ENCODE measurements at places on chromosomes 11 and 22.

DNA sequence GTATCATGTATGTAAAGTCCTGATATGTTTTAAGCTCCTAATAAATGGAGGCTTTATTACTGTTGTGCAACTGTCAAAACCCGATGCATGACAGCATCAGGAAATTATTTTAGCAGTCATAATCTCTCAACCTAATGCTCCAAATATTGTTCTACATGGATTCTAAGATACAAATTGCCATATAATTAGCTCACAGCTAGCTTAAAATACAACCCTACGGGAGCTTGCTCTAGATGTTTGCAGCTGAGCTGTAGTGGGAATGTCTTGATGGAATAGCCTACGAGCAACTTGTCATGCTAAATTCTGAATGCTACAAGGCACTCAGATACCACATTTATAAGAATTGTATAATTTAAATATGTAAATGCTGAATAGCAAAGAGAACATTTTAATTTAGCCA lies 109.8 kb downstream of the STK33 start:
- DNase-seq: no peak

GRCh38 chr11:124285610-124286344 lies 28.0 kb downstream of the OR8D1 start:
- no peak for DNase-seq

DNA sequence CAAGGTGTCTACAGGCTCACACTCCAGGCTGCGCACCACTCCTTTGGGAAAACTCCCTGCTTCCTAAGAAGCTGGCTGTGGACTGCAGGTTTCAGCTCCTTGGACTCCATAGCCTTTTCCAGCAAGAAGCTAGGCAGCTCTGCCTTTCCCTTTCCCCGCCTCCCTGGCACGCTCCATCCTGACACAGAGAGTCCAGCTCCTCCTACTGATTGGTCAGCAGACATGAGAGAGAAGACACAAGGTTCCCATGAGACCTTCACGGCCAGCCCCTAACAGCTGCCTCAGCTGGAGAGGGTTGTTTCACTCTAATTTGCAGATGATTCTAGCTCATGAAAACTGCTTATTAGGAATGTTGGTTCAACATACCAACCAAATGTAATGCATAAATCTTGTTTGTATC lies 27.6 kb downstream of the TENM4 start:
- DNase-seq: peak; percentile 96

GRCh38 chr11:61362542-61362875 lies 335 bp downstream of the TMEM138 start:
- no peak for DNase-seq

DNA sequence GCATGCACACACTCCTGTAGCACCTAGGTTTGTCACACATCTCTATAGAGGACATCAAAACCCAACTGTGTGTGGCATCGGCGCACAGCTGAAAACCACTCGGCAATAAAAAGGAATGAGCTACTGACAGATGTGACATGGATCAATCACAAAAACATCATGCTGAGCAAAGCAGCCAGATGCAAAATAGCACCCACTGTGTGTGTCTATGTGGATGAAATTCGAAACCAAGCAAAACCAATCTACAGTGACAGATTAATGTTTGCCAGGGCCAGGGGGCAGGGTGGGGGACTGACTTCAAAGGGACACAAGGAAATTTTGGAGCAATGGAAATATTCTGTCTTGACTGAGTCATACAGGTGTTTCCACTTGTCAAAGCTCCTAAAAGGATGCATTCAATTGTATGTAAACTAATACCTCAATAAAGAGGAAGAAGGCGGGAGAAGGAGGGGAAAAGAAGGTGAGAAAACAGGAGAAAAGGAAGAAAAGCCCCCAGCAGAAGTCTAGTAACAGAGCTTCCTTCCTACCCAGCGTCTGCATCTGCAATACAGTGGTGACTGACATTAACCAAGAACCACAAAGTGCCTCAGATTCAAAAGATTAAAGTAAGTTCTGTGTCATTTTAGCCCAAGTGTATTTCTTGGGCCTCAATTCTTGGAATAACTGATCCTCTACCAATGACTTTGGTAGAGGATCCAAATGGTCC lies 49.8 kb downstream of the PACSIN2 start:
- no peak for DNase-seq

GRCh38 chr22:46192210-46192993 lies 42.1 kb downstream of the PPARA start:
- DNase-seq: no peak

DNA sequence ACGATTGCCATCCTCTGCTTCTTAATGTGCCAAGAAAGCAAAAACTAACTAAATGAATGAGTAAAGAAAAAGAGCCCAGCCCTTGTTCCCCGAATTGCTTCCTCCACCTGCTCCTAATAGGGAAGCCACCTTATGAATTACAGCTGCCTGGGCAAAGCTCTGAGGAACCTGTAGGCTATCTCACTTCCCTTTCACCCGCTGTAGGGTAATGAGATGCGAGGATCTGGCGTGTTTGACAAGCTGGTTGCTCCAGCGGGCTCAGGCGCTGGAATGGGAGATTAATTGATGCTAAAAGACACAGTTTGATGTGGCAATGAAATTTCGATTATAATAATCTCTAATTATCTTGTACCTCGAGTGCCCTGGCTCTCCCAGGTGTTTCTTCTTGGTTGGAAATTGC lies 256.4 kb downstream of the NTM start:
- no peak for DNase-seq

GRCh38 chr11:116579031-116579653 lies 193.6 kb downstream of the BUD13 start:
- peak; percentile 45 for DNase-seq

- DNase-seq: no peak
Measured at GRCh38 chr22:24232124-24232523, 12.8 kb downstream of the GGT5 start.

DNA sequence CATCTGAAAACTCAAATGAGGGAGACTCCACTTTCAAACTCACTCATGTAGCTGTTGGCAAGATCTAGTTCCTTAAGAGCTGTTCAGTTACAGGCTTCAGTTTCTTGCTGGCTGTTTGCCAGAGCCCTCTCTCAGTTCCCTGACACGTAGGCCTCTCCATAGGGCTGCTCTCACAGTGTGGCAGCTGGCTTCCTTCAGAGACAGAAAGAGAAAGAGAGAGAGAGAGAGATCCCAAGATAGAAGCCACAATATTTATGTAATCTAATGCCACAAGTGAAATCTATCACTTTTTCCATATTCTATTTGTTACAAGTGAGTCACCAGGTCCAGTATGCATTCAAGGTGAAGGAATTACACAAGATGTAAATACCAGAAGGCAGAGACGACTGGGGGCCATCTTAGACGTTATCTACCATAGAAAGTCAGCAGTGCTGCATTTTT lies 168.8 kb downstream of the RCN1 start:
- DNase-seq: peak; percentile 27

DNA sequence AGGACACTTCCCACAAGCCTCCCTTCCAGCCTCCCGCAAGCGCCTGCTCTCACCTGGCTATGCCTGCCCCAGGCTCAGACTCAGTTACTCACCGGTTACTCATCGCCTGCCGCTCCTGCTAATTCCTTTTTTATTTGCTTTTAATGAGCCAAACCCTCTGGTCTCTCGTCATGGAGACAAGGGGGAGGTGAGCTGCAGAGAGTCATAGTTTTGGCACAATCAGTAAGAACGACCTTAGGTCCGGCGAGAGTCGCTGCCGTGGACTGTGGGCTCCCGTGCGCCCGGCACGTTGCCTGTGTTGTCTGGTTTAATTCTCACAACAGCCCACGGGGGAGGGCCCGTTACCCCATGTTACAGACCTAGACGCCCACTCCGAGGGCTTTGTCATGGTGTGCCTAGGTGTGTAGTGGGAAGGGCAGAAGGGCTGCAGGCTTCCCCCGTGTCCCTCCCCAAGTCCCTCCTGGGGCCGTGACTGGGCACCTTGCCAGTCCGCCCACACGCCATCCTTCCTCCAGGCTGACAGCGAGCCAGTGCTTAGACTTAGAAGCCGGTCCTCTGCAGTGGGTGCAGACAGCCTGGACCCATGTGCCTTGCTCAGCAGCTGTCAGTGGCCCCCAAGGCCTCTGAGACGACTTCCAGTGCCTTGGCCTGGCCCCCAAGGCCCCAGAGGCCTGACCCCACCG lies 42.2 kb downstream of the WNT7B start:
- DNase-seq: no peak

- DNase-seq: no peak
Measured at GRCh38 chr11:19962801-19963175, 197.5 kb downstream of the DBX1 start.

DNA sequence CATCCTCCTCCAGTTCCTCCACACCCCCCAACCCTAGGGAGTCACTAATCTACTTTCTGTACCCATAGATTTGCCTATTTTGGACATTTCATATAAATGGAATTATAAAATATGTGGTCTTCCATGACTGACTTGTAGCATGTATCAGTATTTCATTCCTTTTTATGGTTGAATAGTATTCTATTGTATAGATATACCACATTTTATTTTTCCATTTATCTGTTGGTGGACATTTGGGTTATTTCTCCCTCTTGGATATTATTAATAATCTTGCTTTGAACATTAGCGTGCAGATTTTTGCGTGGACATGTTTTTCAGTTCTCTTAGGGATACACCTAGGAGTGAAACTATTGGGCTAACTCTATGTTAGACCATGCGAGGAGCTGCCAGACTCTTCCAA lies 23.4 kb downstream of the NAT10 start:
- no peak for DNase-seq

GRCh38 chr11:96456111-96456510 lies 66.3 kb downstream of the JRKL start:
- no peak for DNase-seq

GRCh38 chr11:121055076-121055475 lies 31.2 kb downstream of the TBCEL start:
- no peak for DNase-seq

DNA sequence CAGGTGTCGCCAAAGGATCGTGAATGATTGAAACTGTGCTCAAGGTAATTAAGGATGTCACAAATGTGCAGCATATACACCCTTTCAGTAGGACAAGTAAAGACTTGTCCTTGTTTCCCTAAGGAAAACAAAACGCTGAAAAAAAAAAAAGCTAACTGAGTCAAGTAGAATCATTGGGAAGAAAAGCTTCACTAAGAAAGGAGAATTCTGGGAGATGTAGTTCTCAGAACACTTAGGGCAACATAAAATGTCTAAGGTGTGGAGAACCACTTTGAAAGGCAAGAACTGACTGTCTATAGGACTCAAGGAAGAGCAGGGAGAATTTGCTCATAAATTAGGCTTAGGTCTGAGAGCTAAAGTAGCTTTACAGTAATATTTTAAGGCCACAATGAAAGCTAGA lies 2.9 kb upstream of the OR5T1 start:
- no peak for DNase-seq

DNA sequence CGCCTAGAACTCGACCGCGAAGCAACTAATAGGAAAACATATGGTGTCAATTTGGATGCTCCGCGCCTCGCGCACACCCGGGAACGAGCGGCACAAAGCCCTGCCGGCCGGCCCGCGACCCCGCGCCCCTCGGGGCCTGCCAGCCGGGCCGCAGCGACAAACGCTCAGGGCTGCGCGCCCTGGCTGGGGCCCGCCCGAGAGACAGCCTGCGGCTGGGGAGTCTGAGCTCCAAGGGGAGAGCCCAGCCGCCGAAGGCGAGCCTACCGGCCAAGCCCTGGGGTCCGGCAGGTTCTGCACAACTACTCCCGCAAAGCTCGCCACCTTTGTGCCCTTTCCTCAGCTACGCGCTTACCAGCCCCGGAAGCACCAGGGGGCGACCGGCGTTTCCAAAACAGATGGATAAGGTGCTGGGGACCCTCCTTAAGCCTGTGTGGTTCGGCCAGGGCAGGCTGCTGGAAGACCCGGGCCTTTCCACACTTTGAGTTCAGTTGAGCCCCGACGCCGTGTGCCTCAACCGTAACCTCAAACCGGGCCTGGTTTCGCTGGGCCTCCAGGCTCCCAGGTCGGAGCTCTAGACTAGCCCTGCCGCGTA lies 6.0 kb downstream of the PAX6 start:
- DNase-seq: peak; percentile 20

- no peak for DNase-seq
Measured at GRCh38 chr11:61198361-61198760, 5.0 kb upstream of the PGA3 start.

DNA sequence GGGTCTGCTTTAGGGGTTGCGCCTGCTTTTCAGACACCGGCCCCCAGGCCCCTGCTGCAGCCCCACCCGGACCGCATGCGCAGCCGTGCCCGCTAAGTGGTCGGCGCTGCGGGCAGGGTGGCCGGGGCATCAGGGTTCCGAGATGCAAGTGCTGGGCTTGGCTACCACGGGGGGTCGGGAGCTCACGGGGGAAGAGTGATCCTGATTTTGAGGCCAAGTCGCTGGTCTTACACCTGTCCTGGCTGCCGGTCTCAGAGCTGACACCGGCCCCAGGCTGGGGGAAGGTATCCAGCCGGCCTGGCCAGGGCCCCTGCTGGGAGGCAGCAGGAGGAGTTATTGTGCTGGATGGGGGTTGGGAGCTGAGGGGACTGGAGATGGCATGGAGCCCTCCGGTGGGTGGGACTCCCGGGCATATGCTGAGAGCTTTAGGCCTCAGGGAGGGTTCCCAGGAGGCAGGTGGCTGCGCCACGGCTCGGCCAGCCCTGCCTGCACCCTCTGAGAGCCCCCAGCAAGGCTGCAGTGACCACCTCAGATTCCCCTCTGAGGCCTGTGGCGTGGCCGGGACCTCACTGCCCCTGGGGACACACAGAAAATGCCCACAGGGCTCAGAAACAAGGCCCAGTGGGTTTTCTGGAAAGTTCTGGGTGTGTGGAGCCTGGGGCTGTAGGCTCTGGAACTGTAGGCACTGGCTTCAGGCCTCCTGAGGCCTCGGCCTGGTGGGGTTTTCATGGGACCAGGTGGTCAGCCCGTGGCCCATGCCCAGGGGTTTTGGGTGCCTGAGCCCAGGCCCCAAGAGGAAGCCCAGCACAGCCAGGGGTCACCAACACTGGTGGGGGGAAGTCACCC lies 4.4 kb upstream of the MUC5AC start:
- DNase-seq: no peak

DNA sequence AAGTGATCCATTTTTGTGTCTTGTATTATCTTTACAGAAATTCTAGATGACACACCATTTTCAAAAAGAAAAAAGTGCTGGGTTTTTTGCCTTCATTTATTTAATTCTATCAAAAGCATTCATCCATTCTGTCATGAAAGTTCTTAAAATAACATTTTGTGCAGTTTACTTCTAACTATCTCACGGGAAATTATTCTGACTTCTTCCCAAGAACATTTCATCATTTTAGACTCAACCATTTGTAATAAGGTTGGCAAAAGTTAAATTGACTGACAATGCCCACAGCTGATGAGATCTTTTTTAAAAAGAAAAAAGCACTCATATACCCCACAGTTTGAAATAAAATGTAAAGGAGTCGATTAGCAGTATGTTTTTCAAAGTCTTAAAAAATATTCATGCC lies 68.5 kb downstream of the SBF2 start:
- no peak for DNase-seq

- DNase-seq: no peak
Measured at GRCh38 chr11:64384028-64384737, 25.2 kb downstream of the RPS6KA4 start.
